ENCODE measurements at places on chromosomes 1 and 21.

DNA sequence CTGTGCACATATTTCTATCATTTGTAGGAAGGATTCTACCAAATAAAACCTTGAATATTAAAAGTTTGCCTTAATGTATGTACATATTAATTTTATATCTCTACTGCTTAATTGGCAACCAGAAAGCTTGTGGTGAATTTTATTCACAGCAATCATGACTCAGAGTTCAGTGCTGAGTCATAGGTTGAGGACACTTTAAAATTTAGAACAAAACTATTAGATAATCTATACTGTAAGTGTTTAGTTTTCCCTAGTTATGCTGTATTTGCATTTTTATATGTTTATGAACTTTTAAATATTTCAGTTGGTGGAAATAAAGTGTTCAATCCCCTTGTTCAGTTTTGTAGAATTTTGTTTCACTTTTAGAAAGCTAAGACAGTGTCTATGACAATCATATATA is 841.5 kb downstream of the KCNT2 start:
- DNase-seq, result peak; percentile 11

DNA sequence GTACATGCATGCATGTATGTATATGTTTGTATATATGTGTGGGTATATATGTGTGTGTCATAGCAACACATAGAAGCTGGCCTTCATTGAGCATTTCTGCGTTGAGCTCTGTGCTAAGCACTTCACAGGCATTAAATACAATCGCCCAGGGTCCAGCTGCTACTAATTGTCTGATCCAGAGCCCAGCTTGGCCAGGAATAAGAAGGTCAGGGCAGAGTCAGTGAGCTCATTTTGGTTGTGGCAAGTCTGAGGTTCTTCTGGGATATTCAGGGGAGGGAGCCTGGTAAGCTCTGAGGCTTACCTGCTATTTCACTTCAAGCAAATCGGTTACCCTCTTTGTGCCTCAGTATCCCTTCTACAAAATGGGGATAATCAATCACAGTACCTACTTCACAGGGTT is 59.6 kb downstream of the FOXO6 start:
- DNase-seq, result no peak

GRCh38 chr1:180805316-180805715 is 107.4 kb upstream of the KIAA1614 start:
- DNase-seq, result no peak

DNA sequence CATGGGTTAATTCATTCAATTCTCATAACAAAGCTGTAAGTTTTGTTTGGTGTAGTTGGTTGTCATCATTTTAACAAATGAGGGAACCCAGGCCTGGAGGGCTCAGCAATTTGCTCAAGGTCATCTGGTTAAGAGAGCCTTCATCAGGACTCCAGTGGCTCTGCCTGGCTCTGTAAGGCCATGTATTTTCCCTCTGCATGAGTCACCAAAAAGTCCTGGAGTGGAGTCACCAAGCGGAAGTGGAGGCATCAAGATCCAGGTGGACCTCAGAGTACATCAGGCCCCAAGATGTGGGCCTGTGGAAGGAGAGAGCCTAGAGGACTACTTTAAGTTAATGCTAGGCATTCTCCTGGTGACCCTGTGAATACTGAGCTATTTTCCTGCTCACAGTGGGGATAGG is 30.0 kb upstream of the RBM15 start:
- DNase-seq, result peak; percentile 53

- peak; percentile 60 for DNase-seq
Observed at GRCh38 chr1:2204415-2205190, 10.0 kb upstream of the FAAP20 start.

- no peak for DNase-seq
Observed at GRCh38 chr1:39335216-39335615, 130.7 kb downstream of the MACF1 start.

DNA sequence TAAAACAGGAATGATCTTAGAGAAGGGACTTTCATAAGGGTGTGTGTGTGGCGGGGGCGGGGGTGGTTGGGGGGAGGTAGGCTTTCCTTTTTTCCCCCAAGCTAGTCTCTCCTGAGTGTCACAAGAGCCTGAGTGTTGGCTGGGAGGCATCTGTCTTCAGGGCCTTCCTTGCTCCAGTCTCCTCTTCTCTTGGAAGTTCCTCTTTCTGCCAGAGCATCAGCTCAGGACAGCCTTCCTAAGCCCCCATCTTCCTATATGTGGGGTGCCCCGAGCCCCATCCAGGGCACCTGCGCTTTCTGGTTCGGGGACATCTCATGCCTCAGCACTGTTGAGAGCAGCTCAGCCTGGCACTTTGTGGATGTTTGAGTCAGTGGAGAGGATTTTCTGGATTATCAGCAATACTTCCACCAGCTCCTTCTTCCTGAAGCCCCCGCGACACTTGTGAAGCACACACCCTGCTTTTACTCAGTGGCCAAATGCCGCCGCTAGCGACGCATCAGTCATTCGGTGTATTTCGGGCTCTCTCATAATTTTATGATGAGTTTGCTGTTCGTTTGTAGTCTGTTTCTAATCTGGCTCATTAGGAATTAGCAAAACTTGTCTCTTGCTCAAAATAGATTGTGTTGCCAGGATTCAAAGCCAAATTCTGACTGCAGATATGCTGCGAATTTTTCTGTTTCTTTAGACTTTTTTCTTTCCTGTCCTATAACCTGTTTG is 61.7 kb downstream of the GALNT2 start:
- DNase-seq, result no peak

- DNase-seq, result no peak
Observed at GRCh38 chr1:90763506-90763905, 46.4 kb upstream of the BARHL2 start.

- peak; percentile 5 for DNase-seq
Observed at GRCh38 chr21:26920055-26920454, 46.8 kb downstream of the ADAMTS5 start.

GRCh38 chr21:34061983-34062382 is 11.4 kb upstream of the MRPS6 start:
- DNase-seq, result peak; percentile 17

GRCh38 chr1:156356875-156357534 is 12.0 kb upstream of the RHBG start:
- DNase-seq, result no peak

DNA sequence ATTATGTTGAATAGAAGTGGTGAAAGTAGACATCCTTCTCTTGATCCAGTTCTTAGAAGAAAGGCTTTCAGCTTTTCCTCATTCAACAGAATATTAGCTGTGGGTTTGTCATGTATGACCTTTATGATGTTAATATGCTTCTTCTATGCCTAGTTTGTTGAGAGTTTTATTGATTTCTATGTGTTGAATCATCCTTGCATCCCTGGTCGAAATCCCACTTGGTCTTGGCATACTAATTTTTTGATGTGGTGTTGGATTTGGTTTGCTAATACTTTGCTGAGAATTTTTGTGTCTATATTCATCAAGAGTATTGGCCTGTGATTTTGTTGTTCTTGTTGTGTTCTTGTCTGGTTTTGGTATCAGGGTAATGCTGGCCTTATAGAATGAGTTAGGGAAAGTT is 20.9 kb downstream of the CD55 start:
- no peak for DNase-seq

DNA sequence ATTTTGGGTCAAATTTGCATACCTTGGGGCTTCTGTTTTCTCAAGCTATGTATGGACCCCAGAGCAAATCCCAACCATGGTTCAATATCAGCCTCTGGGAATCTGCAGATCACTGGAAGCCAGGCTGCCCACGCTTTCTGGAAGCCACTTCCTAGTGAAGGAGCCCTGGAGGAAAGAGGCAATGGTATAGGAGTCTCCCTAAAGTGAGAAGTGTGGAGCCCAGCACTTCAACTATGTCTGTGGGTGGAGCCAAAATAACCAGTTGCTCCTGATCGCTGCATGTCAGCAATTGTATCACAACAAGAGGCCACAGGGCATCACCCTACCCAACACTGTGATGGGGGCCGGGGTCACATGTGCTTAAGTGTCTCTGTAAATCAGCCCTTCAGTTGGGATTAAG is 26.9 kb downstream of the ETS2 start:
- DNase-seq, result no peak

GRCh38 chr1:31064718-31065309 is 703 bp downstream of the PUM1 start:
- peak; percentile 24 for DNase-seq

- DNase-seq, result no peak
Observed at GRCh38 chr21:34557261-34557660, 45.3 kb upstream of the KCNE1 start.

- no peak for DNase-seq
Observed at GRCh38 chr1:30742300-30742962, 15.1 kb downstream of the LAPTM5 start.

DNA sequence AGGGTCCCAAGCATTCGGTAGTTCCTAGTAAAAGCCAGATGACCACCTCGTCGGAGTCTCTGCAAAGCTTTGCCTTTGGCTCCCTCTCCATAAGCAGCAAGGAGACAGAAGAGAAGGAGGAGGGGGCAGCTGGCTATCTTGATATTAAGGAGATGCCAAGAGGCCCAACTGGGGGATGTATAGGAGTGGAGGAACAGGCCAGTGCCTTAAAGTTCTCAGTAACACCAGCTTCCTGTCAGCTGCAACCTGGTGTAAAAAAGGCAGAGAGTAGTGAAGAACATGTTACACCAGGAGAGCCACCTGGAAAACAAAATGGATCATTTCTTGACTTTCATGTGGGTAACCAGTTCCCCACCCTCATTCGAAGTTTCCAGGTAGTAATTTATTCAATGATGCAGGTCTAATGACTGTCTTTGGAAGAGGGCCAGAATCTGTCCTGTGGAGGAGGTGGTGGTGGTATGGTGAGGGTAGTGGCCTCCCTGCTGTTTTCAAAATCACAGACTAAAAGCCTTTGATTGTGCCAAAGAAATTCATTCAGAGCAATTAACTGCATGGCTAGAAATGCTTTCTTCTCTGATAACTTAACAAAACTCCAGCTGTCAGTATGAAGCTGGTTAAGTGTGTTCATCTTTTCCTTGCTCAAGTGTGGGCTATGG is 27.3 kb downstream of the TMEM200B start:
- DNase-seq, result no peak

- no peak for DNase-seq
Observed at GRCh38 chr1:87989346-87989745, 660.7 kb downstream of the LMO4 start.

GRCh38 chr1:234780531-234781162 is 170.7 kb upstream of the IRF2BP2 start:
- no peak for DNase-seq

GRCh38 chr1:4786055-4786454 is 131.6 kb downstream of the AJAP1 start:
- DNase-seq, result no peak

DNA sequence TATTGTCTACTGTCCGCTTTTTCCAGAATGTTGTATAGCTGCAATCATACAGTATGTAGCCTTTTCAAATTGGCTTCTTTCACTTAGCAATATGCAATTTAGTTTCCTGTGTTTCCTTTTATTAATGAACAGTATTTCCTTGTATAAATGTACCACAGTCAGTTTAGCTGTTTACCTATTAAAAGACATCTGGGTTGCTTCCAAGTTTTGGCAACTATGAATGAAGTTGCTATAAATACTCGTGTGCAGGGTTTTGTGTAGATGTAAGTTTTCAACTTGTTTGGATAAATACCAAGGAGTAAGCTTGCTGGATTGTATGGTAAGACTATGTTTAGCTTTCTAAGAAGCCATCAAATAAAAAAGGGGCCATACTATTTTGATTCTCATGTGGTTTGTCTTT is 24.4 kb upstream of the KCNJ6 start:
- no peak for DNase-seq

- DNase-seq, result peak; percentile 86
Observed at GRCh38 chr1:201184307-201185122, 6.1 kb upstream of the IGFN1 start.

DNA sequence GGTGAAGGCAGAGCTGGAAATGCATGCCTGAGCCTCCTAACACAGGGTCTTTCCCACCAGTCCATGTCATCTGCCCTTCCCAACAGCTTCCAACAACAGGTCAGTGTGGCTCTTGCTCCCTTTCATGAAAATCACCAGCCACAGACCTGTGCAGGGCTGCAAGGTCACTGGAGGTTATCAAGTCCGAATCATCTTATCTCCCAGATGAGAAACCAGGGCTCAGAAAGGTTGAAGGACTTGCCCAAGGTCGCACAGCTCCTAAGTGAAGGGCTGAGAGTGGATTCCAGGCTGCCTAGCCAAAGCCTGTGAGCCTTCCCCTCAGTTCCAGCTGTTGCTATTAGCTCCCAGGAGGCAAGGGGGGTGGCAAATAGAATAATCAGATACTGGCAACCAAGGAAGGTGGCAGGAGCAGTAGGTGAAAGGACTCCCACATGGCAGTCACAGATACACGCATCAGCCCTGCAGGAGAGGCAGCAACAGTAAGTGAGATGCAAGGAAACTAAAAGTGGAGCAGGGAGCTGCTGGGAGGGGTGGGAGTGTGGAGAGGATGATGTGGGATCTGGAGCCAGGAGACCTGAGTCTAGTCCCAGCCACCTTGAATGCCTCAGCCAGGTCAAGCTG is 74.2 kb downstream of the SSBP3 start:
- DNase-seq, result no peak

DNA sequence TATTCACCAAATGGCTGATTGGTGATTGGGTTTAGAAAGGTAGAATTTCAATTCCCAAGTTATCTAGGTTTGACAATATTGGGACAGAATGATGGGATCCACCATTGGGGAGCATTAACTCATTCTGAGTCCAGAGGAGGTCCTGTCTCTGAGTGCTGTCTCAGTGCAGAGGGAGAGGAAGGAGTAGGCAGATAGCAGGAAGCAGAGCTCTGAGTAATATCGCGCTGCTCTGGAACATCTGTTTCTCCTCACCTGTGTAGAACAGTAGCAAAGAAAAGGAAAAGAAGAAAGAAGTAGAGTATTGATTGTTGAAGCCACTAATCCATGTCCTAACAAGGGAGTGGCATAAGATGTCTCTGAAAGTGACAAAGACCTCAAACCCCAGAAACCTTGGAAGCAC is 1657.8 kb downstream of the MRPL39 start:
- no peak for DNase-seq

GRCh38 chr1:216456682-216457081 is 33.4 kb upstream of the USH2A start:
- peak; percentile 93 for DNase-seq

GRCh38 chr1:21264898-21265297 is 25.4 kb downstream of the ECE1 start:
- peak; percentile 74 for DNase-seq

- no peak for DNase-seq
Observed at GRCh38 chr1:153087652-153088051, 6.7 kb downstream of the SPRR2E start.

DNA sequence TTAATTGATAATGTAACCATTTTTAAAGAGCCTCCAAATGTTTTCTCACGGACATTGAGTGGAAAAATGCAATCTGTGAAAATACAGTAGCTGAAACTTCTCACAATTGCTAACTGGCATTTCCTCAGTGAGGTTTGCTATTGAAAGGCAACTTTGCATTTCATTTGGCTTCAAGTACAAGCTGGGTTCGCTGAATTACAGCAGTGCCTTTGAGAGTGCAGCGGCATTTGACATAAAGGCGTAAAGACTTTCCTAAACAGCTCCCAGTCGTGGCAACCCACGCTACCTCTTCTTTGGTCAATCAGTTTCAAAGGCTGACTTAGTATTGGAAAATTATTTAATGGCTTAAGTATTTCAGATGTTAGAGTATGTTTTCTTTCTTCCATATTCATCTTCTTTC is 39.3 kb upstream of the ZBTB18 start:
- DNase-seq, result no peak

- no peak for DNase-seq
Observed at GRCh38 chr1:177334903-177335302, 164.1 kb downstream of the BRINP2 start.

GRCh38 chr1:164575356-164575886 is 16.4 kb downstream of the PBX1 start:
- no peak for DNase-seq

- no peak for DNase-seq
Observed at GRCh38 chr21:35154788-35155187, 105.7 kb upstream of the RUNX1 start.

Data from iris pigment epithelial cell (primary cell).